ENCODE measurements at places on chromosomes 1 and 21.

DNA sequence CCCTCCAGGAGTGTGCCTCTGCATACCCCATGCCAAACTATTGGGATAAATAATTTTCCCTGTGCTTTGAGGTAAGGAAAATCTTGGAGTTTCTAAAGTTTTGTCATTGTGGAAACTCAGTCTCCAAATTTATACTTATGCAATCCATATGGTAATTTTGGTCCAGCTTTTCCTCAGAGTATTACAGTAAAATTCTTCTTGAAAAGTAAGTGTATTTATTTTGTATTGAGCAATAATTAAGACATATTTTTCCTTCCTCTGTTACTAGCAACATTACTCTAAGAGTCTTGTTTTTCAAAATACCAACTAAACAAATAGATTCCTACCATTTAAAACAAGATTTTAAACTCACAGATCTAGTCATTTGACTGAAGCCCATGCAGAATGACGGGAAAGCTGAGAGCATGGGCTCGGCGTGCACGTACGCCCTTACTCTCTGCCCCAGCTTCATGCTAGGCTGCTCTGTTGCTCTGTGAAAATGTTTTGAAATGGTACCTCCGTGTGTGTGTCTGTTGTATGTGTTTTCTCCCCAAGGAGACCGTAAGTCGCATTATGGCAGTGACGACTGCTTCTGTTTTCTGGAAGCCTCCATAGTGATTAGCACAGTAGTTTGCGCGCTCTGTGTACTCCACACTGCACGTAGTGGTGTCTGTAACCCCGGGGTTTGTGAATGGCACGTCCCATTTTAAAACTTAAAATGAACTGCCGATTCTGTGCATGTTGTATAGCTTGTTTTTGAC, 165.3 kb downstream of the SDCCAG8 start:
- no peak for DNase-seq

- DNase-seq: no peak
These were observed 66.5 kb upstream of the LRRN2 start for GRCh38 chr1:204751883-204752687.

DNA sequence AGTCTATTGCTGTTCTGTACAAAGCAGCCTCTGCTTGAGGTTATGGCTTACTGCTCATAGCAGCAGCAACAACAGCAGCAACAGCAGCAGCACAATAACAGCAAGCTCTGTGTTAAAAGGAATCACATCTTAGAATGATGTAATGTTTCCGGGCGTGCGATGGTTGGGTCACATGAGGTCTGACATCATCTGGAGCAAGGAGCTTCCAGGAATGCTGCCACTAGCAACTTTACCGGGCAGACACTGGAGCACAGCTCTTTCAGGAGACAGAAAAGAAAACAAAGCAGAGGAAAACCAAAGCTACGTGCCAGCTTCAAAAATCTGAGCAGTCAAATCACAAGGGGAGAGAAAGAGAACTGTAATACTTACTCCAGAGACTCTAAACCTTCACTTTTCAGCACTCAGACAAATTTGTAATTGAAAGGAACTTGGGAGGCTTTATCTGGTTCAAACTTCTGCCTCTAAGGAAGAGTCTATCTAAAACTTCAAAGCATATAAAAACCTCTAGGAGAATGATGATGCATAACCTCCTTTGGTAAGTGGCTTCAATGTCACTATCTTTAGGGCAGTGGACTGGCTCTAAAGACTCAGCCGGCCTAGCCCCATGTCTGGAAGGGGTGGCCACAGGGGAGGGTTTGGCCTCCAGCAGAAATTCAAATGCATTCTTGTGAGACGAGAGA, 28.3 kb upstream of the RAB3GAP2 start:
- no peak for DNase-seq

DNA sequence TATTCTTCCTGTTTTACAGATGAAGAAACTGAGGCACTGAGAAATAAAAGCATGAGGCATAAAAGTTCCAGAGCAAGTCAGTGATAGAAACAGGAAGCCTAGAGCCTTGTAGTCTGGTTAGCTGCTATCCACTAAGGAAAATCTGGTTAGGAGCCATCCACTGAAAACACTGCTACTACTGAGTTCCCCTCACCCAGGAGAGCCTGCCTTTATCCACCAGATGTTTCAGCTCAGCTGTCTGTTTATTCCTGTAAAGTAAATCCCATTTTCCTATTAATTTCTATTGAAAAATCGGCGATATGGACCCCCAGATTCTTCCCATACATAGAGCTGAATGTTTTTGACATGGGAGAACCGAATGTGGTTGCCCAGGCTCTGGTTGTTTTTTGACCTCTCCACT, 63.7 kb upstream of the LMO4 start:
- DNase-seq: no peak

- no peak for DNase-seq
These were observed 90.7 kb downstream of the VPS13D start for GRCh38 chr1:12320486-12320885.

DNA sequence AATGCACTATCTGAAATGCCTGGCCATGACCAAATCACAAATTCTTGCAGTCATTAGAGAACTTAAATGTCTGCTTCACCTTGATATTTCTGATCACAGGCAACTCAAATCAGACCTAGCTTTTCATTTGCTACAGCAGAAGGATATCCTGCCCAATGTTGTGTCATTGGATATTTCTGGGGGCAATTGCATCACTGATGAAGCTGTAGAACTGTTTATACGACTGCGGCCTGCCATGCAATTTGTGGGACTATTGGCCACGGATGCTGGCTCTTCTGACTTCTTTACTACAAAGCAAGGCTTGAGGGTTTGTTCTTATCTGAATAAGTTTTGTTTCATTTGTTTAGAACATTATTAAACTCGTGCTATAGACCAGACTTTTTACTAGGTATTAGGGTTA, 14.9 kb downstream of the ZYG11A start:
- DNase-seq: no peak

- no peak for DNase-seq
These were observed 236.2 kb downstream of the NFIA start for GRCh38 chr1:61318319-61319125.

- DNase-seq: peak; percentile 56
These were observed 1.7 kb downstream of the RCC2 start for GRCh38 chr1:17437580-17438317.

DNA sequence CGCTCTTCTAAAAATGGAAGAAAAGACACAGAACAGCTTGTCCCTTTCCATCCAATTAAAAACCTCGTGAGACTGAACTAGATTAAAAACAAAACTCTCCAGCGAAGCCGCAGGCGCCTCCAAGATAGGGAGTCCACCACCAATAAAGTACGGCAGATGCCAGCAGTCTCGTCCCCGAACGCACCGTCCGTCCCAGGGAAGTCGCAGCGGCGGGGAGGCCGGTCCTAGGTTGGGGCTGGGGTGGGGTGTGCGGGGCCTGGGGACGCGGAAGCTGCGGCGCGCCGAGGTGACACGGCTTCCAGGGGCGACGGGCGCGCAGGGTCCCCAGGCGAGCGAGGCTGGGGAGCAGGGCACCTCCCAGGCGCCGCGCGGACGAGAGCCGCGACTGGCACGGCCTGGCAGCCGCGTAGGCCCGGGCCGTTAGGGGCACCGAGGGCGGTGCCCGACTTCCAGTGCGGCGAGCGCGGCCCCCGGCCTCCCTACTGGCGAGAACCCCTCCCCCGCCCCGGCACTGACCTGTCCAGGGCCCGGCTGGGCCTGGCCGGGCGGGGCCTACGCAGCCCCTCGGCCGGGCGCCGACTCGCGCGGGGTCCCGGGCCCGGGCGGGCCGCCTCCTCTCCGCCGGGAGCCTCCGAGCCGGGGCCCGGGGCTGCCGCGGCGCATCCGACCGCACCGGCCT, 28.3 kb upstream of the A3GALT2 start:
- peak; percentile 36 for DNase-seq

DNA sequence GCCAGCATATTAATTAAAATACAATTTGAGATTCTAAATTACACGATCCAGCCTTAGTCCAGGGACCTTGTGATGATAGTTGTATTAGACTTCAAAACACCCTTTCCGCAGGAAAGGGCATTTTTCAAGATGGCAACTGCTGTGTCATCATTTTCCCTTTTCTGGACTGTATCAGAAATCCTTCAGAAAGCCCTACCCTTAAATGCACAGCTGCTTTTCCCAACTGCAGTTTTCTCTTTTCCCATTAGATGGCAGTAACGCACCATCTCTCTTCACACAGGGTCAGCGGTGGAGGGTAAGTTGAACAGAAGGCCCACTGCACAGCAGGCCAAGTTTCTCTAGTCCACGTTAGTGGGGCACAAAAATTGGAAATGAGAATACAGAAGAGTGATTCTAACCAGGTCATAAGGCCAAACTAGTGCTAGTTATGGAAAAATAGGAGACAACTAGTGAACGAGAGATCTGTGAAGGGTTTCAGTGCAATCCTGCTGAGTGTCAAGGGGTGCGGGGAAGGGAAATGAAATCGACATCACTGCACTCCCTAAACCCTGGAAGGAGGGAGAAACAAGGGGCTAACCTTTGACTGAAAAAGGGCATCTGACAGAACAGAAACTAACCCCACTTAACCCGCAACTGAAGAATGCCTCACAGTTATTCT, 22.1 kb upstream of the TDRD10 start:
- DNase-seq: peak; percentile 45

DNA sequence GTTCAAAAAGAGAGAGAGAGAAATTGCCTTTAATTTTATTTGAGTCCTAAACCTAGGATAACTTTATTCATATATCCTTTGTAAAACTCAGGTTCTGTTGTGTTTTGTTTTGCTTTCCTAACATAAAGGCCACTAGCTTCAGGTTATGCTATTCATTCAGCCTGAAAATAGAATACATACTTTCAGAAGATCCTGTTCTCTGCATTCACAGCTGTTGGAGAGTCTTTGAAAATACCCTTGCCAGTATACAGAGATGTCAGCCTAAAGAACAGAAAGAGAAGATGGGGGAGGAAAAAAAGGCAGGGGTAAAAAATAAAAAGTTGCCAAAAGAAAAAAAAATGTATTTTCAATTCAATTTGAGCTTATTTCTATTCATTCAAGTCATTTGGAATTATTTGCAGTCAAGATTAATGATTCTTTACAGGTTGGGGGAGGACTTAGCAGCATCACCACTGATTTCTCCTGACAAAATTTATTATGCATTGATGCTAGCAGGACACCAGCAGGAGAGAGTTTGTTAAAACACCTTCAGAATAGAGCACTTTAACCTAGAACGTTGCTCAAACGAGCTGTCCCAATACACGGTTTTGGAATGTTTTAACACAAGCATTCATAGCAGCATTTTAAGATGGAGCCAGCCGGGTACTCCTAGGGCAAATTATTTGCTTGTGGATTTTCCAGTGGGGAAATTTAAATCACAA, 318.5 kb downstream of the NTNG1 start:
- no peak for DNase-seq

DNA sequence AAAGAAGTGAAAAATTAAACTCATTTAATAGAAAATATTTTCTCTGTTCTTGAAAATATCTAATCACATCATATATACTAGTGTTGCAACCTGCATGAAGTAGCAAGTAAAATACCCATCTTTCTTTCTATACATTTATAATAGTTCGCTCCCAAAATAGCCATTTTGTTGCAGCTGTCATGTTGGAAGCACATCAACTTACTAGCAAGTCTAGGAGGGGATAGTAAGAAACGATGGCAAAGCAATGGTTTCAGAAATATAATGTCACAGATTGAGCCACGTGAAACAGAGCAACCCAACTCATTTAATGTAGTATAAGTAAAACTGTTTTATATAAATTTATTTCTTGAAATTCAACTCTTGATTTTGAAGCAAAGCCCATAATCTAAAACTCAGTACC, 521.8 kb downstream of the LRRIQ3 start:
- no peak for DNase-seq

DNA sequence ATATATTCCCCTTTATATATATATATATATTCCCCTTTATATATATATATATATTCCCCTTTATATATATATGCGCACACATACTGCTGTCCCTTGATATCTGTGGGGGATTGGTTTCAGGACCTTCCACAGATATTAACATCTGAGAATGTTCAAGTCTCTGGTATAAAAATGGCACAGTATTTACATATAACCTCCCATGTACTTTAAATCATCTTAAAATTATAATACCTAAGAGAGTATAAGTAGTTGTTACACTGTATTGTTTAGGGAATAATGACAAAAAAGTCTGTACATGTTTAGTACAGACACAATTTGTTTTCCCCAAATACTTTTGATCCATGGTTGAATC, 45.8 kb downstream of the NR5A2 start:
- no peak for DNase-seq

GRCh38 chr1:81412954-81413353, 387.8 kb upstream of the ADGRL2 start:
- no peak for DNase-seq

DNA sequence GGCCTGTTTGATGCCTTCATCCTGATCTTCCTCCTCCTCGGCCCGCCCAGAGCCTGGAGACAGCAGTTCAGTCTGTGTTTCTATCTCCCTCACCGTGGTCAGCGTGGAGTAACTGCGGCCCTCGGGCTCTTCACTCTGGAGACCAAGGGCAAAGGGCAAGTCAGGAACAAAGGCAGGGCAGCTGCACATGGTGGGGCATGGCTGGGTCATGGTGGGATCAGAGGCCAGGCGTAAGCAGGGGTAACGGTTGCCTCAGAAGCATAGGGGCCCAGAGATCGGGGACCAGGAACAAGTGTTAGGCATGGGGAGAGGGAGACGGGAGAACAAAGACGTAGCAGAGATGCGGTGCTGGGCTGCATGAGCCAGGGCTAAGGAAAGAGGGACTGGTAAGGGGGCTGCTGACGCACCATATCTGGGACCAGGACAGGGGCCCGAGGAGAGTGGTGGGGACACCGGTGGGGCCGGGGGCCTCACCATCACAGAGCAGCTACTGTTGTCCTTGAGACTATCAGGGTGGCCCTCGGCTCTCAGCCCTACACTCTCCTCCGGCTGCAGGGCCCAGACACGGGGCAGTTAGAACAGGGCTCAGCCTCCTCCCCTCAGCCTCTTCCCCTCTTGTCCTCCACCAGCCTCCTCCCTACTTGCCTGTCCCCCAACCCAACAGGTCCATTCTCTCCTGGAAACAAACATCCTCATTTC, 3.2 kb upstream of the ARHGAP30 start:
- no peak for DNase-seq

DNA sequence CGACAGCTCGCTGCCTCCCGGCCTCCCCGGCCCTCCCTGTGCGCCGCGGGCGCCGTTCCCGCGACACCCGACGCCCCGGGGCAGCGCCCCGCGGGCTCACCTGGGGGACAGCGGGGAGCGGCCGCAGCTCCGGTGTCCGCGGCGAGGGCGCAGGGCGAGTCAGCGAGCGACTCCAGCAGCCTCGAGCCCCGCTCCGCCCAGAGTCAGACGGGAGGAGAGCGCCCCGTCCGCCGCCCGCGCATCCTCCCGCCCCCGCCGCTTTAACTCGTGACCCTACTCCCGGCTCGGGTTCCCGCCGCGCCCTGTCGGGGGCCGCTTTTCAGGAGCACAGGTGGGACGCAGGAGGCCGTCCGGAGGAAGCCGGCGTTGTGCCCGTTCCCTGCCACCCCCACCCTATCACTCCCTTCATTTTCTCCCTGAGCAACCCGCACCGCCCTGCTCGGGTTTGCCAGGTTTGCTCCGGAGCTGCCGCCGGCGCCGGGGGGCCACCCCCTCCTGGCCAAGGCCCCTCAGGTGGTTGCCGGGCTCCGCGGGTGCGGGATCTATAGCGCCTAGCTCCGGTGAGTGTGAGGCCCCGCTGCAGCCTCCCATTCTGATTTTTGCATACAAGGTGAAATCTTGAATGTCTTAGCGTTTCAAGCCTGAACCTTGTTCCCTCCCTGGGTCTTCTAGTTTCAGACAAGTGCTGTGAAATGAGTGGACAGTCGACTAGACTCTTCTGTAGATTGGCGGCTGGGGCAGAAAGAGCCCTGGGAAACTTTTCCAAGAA, at the start of gene MCOLN3:
TSS of gene MCOLN3 (minus strand) at position 205 of the 769 bp plus-strand sequence. CDS start 3,140 bp downstream, outside the sequence.
- peak; percentile 48 for DNase-seq

- DNase-seq: no peak
These were observed 19.2 kb upstream of the BCL10 start for GRCh38 chr1:85295654-85296053.

All from activated CD4-positive, alpha-beta T cell treated with anti-CD3 and anti-CD28 coated beads for 4 hours (primary cell).